ENCODE measurements at places on chromosomes 6 and 20. TPM values are rescaled to one million over a fixed set of nuclear protein-coding genes. Genes with fewer than 3 reads are reported as not detected.

DNA sequence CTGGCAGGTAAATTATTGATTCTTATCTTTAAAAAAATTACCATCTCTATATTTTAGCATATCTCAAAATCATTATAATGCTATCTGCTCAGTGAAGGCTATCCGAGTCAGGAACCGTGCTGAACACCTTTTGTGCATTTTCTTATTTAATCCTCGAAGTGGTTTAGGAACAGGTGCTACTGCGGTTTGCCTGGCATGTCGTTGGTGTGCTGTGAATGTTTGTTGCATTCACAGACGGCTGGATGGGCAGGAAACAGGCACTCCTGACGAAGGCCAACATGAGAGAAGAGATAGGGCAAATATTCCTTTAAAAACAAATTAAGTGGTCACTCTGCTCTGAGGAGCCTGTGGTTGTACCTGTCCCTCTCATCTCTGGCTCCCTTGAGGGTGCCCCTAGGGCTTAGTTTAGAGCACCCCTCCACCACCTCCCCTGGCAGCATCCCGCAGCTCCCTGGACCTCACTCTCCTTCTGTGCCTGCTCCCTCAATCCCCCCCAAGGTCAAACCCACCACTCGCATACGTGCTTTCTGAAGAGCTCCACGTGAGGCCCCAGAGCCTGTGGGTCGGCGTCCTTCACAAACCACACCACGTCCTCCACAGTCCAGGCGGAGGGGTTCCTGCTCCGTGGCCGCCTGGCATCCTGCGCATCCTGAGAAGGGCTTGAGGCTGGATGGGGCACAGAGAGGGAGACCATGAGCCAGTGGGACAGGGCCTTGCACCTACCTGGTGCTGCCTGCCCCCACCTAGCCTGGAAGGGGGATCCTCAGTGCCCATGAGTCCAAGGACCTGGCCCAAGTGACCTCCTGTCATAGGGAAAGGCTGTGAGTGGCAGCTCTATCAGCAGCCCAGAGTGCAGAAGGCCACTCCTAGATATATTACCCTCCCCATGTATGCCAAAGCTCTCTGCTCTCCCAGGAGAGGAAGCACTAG, 116.5 kb downstream of the SCML4 start:
- DNase-seq, result peak; percentile 29
- H3K36me3 ChIP-seq, result no peaks in the 10 kb centered on the region
- H3K27me3 ChIP-seq, result peaks cover 21% of the 10 kb centered on the region
- H3K27ac ChIP-seq, result no peak overlapping the region

Gene POM121L2
- total RNA-seq, result not detected

- peaks cover 28% of the 10 kb centered on the region for H3K4me1 ChIP-seq
- no peak overlapping the region for H3K27ac ChIP-seq
Observed at GRCh38 chr6:126540161-126540560, 200.2 kb downstream of the CENPW start.

- peaks cover 18% of the 10 kb centered on the region for H3K4me1 ChIP-seq
- H3K36me3 ChIP-seq, result no peaks in the 10 kb centered on the region
- no peaks in the 10 kb centered on the region for H3K27me3 ChIP-seq
- DNase-seq, result peak; percentile 54
- no peak overlapping the region for H3K27ac ChIP-seq
Observed at GRCh38 chr6:13908955-13909381, 15.8 kb upstream of the RNF182 start.

Gene SYNGAP1
- total RNA-seq, result 17.7 TPM

Measured in PC-9 (cell line).